ENCODE measurements at places on chromosomes 12 and 14.

DNA sequence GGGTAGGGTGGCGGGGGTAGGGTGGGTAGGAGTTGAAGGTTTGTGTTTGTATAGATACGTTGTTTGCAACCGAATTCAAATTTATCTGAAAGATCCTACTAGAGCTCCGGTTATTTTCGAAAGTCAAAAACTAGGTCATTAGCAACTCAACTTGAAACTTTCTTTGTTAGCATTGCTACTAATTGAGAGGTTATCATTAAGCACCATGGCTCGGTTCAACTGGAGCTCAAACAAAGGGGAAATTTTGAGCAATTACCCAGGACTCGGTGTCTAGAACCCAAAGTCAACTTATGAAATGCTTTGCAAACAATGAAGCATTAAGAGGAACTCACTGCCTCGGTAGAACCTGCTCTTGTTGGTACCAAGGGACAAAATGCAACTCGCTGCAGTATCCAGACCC, 207.7 kb downstream of the BCAT1 start:
- DNase-seq: no peak

- no peak for DNase-seq
These were observed 8.7 kb upstream of the FGD4 start for GRCh38 chr12:32390572-32391219.

DNA sequence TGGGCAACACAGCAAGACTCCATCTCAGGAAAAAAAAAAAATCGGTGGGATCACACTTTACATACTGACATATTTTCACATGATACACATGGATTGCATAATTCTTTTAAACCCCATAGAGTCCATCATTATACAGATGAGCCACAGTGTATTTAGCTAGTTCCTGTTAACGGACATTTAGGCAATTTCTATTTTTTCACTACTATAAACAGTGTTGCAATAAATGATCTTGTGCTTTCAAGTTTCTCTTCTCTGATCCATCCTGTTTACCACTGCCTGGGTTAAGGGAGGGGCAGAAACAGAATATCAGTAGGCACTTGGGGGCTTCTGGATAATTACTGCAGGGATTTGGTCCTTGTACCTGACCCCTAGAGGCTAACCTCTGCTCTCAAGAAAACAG, 43.4 kb upstream of the SPTLC2 start:
- no peak for DNase-seq

GRCh38 chr14:37013078-37013477, 159.3 kb downstream of the SLC25A21 start:
- DNase-seq: no peak
